ENCODE measurements at places on chromosomes 5 and 9.

- no peak for DNase-seq
These were observed 138.7 kb upstream of the PALM2AKAP2 start for GRCh38 chr9:109641372-109641659.

GRCh38 chr5:75824323-75824722 is 107.1 kb upstream of the POC5 start:
- no peak for DNase-seq

DNA sequence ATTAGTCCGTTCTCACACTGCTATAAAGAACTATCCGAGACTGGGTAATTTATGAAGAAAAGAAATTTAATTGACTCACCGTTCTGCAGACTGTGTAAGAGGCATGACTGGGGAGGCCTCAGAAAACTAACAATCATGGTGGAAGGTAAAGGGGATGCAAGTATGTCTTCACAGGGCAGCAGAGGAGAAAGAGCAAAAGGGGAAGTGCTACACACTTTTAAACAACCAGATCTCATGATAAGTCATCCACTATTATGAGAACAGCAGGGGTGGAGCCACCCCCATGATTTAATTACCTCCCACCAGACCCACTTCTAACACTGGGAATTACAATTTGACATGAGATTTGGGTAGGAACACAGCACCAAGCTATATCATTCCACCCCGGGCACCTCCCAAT is 26.6 kb downstream of the FST start:
- DNase-seq: no peak

DNA sequence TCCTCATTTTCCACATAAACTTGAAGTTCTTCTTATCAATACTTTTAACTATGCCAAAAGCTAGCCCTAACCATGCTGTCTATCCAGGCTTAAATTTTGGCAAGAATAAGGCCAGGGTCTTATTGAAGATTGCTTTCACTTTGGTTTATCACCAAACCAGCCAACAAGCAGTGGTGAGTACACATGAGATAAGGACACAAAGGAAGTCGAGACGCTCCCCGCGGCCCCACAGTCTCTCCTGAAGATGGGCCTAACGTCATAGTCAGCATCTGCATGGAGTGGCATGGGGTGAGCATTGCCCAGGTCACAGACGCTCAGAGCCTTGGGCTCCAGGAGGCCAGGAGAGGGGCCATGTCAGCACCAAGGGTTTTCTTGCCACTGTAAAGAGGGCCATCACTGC is 80.3 kb downstream of the ATPSCKMT start:
- DNase-seq: no peak

DNA sequence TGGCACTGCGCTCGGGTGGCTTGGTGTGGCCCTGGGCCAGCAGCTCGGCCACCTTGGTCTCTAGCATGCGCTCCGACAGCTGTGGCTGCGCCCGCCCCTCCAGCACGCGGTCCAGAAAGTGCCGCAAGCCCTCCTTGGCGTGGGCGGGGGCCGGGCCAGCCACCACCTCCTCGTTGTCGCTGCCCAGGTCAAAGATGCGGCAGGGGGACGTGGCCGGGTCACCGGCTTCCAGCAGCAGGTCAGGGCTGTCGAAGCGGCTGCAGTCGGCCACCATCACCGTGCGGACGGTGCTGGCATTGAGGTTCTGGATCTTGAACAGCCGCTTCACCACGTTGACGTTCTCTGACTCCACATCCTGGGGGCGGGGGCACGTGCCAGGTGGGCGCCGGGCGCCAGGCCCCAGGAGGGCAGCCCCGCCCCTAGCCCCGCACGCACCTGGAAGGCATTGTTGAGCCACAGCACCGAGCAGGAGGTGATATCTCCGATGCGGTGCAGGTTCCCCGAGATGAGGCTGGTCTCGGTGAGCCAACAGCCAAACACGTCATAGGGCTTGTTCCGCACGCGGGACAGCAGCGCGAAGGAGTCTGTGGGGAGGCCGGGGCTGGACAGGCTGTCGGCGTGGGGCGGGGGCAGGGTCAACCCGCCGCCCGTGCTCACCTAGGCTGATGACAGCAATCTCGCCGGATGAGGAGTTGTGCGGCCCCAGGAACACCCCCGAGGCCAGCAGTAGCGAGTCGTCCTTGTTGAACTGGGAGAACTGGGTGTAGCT is 2.2 kb downstream of the FBXW5 start:
- DNase-seq: no peak

GRCh38 chr5:143920772-143921171 is 108.8 kb downstream of the HMHB1 start:
- no peak for DNase-seq

DNA sequence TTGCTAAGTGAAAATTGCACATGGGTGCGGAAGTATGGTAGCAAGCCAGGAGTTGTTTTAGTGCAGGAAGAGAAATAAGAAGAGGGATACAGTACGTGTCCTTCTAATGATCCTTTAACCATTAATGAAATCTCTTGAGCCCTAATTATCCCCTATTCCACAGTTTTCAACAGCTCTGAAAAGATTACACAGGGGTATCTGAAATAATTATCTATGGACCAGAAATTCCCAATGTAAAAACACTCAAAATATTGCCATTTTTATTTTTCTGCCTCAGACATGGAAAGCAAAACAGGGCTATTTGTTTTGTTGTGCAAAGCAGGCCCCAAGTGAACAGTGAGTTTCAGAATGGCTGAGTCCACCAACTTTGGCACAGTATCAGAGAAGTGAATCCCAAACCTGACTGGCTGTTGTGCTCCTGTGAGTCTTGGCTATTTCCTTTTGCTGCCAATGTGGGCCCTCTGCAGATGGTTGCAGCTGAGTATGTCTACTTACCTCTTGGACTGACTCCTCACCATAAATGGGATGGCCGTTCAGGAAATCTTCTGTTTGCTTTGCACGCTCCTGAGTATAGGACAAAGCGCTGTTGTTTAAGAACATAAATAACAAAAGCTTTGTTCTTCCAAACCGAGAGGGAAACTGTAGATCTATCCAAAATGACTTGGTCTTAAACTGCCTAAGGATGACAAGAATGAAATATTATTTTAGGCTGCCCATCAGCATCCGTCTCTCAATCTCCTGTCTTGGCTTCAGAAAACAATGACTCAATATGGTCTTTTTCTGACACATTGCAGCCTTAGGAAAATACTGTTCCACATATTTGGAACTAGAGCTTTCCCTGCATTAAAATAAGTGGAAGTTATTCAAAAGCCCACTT is 204.1 kb downstream of the DEPDC1B start:
- DNase-seq: no peak

Data from stimulated activated CD8-positive, alpha-beta memory T cell treated with anti-CD3 and anti-CD28 coated beads, Interleukin-15, amount 100 ng/mL, for 4 hours (primary cell).